ENCODE measurements at places on chromosomes 4 and X.

- no peak for DNase-seq
Observed at GRCh38 chrX:57528670-57529255, 63.0 kb upstream of the ZXDB start.

DNA sequence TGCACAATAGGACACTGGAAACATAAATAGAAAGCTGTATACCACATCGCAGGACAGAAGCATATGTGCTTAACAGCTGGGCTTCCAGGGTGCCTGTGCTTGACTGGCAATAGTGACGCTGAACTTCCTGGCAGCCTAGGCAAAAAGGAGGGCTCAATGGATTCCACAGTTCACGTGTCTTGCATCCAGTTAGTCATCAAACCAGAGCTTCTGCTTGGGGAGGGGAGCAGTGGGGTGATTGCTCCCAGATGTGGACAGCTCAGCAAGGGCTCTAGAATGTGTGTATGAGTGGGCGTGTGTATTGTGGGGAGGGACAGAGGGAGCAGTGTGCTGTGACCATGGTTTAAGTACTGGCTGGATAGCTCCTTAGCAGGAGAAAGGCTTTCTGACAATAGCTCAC, 2.3 kb downstream of the PRRG3 start:
- no peak for DNase-seq

GRCh38 chrX:148501386-148502066, 1.1 kb downstream of the AFF2 start:
- DNase-seq, result no peak

- DNase-seq, result no peak
Observed at GRCh38 chr4:54308110-54308509, 79.0 kb downstream of the PDGFRA start.

GRCh38 chr4:2871911-2872310, 28.3 kb downstream of the ADD1 start:
- DNase-seq, result no peak

- DNase-seq, result no peak
Observed at GRCh38 chr4:139241784-139242151, 38.3 kb downstream of the MGARP start.

DNA sequence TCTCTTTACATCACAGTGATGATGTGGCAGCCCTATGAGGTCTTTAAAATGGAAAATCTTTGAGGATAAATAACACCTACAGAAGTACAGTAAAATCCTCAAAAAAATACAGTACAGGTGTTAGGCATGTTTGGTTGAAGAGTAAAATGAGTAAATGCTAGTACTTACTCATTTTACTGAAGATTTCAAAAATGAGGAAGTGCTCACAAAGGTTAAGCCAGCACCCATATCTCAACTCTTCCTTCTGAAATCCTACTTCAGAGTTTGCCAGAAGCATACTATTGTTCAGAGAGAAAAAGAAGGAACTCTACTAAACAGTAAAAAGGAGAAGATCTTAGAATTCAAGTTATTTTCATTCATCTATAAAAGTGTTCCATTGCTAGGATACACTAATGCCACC, 130.9 kb downstream of the CBR4 start:
- DNase-seq, result no peak

DNA sequence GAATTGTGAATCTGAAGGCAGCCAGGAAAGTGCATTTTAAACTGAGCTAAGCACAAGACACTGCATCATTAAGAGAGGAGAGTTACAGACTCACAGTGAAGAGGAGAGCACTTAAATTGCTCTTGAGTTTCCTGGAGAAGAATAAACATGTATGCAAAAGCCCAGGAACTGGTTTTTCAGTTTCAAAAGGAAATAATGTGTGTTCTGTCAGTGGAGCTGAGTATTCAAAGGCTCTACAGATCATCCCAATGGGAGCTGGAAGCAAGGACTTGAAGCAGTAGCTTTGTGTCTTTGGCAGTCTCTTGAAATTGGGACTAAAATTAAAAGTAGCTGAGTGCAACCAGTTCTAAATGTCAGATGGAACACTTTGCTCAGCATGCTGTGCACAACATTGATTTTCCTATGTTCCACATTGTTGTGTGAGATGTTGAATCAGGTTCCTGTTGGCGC, 147.5 kb upstream of the ANK2 start:
- DNase-seq, result no peak

GRCh38 chr4:149835280-149835679, 19.6 kb upstream of the IQCM start:
- DNase-seq, result no peak

- no peak for DNase-seq
Observed at GRCh38 chr4:85701861-85702321, 226.9 kb downstream of the ARHGAP24 start.

All from nucleus accumbens (tissue), 56 donors.